ENCODE measurements at places on chromosomes 16 and 17.

DNA sequence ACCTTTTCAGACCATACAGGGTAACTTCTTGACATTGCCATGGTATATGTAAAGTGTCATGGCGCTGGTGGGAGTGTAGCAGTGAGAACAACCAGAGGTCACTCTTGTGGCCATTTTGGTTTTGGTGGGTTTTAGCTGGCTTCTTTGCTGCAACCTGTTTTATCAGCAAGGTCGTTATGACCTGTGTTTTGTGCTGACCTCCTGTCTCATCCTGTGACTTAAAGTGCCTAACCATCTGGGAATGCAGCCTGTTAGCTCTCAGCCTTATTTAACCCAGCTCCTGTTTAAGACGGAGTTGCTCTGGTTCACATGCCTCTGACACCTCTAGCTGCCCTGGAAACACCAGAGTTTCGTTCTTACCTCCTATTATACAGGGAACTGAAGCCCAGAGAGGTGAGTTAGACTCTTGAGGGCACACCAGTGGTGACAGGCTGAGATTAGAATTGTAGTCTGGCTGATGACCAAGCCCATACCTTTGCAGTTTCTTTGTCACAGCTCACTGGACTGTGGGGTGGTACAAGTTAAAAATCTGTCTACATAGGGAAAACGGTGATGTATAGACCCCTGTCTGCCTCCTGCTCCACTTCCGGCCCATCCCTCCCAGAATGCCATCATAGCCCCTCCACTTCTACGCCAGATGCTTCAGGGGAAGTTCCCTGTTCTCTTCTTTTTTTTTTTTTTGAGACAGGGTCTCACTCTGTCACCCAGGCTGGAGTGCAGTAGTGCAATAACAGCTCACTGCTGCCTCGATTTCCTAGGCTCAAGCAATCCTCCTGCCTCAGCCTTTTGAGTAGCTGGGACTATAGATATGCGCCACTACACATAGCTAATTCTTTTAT is 21.0 kb downstream of the KSR1 start:
- DNase-seq: no peak

DNA sequence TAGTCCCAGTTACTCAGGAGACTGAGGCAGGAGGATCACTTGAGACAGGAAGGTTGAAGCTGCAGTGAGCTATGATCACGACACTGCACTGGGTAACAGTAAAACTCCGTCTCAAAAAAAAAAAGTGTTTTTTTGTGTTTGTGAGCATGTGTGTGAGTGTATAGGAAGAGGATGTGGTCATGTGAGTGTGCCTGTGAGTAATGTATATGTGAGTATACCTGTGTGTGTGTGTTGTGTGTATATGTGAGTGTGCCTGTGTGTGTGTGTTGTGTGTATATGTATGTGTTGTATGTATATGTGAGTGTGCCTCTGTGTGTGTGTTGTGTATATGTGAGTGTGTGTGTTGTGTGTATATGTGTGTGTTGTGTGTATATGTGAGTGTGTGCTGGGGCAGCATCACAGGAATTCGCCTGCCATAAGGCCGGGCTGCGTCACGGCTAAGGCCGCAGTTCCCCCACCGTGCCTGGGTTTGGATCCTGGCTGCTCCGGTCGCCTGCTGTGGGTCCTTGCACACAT is 21.4 kb upstream of the NPTX1 start:
- no peak for DNase-seq

- no peak for DNase-seq
Measured at GRCh38 chr16:30030011-30030685, 923 bp downstream of the TLCD3B start.

GRCh38 chr17:57422574-57423164 is 166.3 kb downstream of the MSI2 start:
- no peak for DNase-seq
